Stomach (tissue), 19 donors: ENCODE measurements at places on chromosomes 1 and 21.
A peak's percentile ranks its signal among the peaks of the same experiment; 100 is the strongest.

GRCh38 chr1:13766592-13767564 lies 66.9 kb downstream of the PRDM2 start:
- no peak overlapping the region for H3K4me3 ChIP-seq
- H3K4me1 ChIP-seq: peaks cover 94% of the 10 kb centered on the region
- H3K27ac ChIP-seq: no peak overlapping the region
- peaks cover 7% of the 10 kb centered on the region for H3K36me3 ChIP-seq
- no peak for DNase-seq
- no peaks in the 10 kb centered on the region for H3K27me3 ChIP-seq

DNA sequence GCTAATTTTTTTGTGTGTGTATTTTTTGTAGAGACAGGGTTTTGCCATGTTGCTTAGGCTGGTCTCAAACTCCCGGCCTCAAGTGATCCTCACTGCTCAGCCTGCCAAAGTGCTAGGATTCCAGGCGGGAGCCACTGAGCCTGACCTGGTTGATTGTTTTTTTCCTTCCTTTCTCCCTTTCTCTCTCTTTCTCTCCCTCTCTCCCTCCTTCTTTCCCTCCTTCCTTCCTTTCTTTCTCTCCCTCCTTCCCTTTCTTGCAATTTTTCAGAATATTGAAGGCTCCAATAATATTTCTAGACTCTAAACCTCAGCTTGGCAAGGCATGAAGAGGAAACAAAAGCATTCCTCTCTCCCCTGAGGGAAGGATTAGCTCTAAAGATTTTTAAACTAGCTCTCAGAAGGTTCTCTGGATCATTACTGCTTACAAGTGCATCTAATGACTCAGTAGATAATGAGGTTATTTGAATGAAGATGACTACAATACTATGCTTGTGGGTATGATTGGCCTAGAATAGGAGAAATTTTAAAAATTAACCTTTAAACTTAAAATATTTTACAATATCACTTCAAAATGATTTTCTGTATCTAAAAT lies 68.5 kb upstream of the GADD45A start:
- H3K27me3 ChIP-seq: no peaks in the 10 kb centered on the region
- no peak for DNase-seq
- no peak overlapping the region for H3K27ac ChIP-seq
- H3K4me3 ChIP-seq: no peak overlapping the region
- H3K4me1 ChIP-seq: peaks cover 22% of the 10 kb centered on the region

GRCh38 chr1:67687198-67687545 lies 2.2 kb downstream of the GADD45A start:
- peaks cover 18% of the 10 kb centered on the region for H3K36me3 ChIP-seq
- peak overlapping the region; percentile 96 for H3K27ac ChIP-seq
- DNase-seq: no peak
- no peaks in the 10 kb centered on the region for H3K27me3 ChIP-seq
- H3K4me1 ChIP-seq: peaks cover 54% of the 10 kb centered on the region

DNA sequence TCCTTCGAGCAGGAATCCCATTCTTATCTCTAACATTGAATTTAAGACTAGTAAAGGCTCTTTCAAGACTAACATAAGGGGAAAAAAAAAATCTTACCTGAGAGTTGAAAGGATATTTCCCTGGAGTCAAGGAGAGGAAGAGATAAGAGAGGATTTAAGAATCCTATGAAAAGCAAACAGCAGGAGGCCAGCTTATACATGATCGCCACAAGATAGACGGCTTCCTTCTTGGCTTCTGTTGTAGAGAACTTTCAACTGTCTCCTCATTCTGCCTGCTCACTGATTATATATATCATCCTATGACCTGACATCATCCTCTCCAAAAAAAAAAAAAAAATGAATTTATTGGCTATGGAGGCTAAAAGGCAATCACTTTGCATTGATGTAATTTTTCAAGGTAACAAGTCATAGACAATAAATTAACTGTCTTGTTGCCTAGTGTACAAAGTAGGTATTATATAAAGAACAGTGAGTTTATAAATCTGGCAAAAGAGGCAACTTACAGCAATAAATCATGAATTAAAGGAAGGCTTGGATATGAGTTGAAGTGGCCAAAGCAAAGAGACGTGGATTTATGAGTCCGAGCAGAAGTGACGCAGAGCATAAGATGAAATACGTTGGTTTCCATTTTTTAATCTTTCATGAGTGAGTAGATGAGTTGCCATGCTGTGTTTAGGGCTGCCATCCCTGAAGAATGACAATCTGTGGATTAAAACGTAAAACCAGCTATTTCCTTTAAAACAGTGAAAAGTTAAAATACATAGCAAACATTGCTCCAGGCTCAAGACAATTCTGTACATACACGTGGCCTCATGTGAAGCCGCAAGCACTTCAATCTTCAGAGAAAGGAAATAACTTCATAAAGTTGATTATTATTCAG lies at the start of gene UTS2:
UTS2 (minus strand) TSS at position 262 of the 880 bp plus-strand sequence; CDS start at position 200, 62 bp downstream.
- no peaks in the 10 kb centered on the region for H3K4me1 ChIP-seq
- H3K27ac ChIP-seq: no peak within 1 kb of the TSS
- no peak for DNase-seq
- H3K36me3 ChIP-seq: no peaks in the 10 kb centered on the region
- no peak within 1 kb of the TSS for H3K4me3 ChIP-seq

- H3K27ac ChIP-seq: no peak overlapping the region
- no peaks in the 10 kb centered on the region for H3K4me1 ChIP-seq
- no peak for DNase-seq
- H3K27me3 ChIP-seq: no peaks in the 10 kb centered on the region
- H3K36me3 ChIP-seq: no peaks in the 10 kb centered on the region
These were observed 37.6 kb downstream of the PDE4B start for GRCh38 chr1:65830306-65830705.

DNA sequence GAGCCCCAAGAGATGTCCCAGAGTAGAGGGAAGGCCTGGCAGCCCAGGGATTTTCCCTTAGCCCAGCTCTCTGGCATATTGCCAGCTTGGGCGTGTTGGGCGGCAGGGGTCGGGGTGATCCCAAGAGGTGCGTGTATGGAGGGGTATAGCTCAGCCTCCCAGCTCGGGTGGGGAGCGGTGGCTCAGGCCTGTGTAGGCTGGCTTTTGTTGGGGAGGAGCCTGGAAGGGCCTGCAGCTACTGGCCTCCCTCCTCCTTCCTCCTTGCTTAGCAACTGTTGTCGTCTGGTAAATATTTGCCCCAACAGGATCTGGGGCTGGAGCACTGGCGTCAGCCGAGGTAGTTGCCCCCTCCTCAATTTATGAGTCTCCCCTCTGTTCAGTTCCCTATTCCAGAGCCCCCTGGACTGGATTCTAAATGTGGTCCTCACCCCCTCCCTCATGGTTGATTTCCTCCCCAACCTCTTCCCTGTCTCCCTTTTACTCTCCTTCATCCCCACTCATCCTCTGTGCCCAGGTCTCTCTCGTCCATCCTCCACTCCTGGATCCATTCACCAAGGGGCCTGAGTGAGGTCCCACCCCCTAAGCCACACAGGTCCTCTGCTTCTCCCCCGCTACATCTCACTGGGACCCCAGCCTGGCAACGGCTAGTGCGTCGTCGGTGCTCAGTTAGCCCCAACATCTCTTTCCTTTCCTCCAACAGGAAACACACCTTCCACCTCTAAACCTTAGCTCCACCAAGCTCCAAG lies 10.3 kb upstream of the LMNA start:
- peak; percentile 70 for DNase-seq
- peaks cover 54% of the 10 kb centered on the region for H3K4me1 ChIP-seq
- H3K27me3 ChIP-seq: no peaks in the 10 kb centered on the region

DNA sequence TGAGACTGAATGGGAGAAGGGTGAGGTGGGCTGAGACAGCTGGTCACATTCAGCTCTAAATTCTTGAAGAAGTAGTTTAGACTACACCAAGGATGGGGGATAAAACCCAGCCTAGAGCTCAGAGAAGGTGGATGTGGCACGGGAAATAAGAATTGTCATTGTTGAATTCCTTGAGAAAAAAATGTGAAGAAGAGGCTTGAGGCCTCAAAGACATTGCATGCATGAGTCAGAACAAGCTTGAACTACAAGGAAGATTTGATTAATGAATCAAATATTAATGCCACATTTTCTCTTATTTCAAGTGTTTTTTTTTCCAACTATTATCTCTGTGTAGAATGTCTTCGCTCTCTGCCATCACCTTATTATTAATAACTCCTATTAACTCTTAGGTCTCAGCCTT lies 58.9 kb downstream of the MAP3K7CL start:
- no peaks in the 10 kb centered on the region for H3K4me1 ChIP-seq
- H3K4me3 ChIP-seq: no peak overlapping the region
- H3K27ac ChIP-seq: no peak overlapping the region
- H3K36me3 ChIP-seq: no peaks in the 10 kb centered on the region

GRCh38 chr1:95116580-95117206 lies 462 bp upstream of the TLCD4 start:
- H3K4me3 ChIP-seq: peak overlapping the region; percentile 73
- DNase-seq: peak; percentile 90
- H3K36me3 ChIP-seq: no peaks in the 10 kb centered on the region
- peak overlapping the region; percentile 90 for H3K27ac ChIP-seq

GRCh38 chr1:232980355-232980978 lies 30.1 kb downstream of the NTPCR start:
- DNase-seq: no peak
- H3K27me3 ChIP-seq: no peaks in the 10 kb centered on the region
- H3K36me3 ChIP-seq: peaks cover 25% of the 10 kb centered on the region
- no peak overlapping the region for H3K27ac ChIP-seq
- H3K4me1 ChIP-seq: peaks cover under 1% of the 10 kb centered on the region

GRCh38 chr1:30402031-30402430 lies 321.4 kb downstream of the MATN1 start:
- no peaks in the 10 kb centered on the region for H3K36me3 ChIP-seq
- H3K4me3 ChIP-seq: no peak overlapping the region
- no peak overlapping the region for H3K27ac ChIP-seq
- H3K27me3 ChIP-seq: no peaks in the 10 kb centered on the region

DNA sequence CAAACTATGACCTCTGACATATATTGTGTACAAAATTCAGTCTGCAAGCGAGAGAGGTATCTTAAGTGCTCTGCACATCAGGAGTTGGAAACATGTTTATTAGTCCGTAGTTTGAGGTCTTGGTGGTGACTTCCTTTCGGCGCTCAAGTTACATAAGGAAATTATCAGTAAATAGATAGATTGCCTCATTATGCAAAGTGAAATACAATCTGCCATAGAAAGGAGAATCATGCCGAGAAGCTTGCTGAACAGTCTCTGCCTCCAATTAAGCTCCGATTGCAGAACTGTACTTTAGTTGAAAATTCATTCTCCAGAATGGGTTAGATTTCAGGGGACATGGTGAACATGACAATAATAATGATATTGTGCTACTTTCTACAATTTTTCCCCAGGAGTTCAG lies 271.8 kb downstream of the BRINP2 start:
- no peaks in the 10 kb centered on the region for H3K27me3 ChIP-seq
- DNase-seq: no peak
- no peaks in the 10 kb centered on the region for H3K4me1 ChIP-seq
- H3K4me3 ChIP-seq: no peak overlapping the region
- no peaks in the 10 kb centered on the region for H3K36me3 ChIP-seq

DNA sequence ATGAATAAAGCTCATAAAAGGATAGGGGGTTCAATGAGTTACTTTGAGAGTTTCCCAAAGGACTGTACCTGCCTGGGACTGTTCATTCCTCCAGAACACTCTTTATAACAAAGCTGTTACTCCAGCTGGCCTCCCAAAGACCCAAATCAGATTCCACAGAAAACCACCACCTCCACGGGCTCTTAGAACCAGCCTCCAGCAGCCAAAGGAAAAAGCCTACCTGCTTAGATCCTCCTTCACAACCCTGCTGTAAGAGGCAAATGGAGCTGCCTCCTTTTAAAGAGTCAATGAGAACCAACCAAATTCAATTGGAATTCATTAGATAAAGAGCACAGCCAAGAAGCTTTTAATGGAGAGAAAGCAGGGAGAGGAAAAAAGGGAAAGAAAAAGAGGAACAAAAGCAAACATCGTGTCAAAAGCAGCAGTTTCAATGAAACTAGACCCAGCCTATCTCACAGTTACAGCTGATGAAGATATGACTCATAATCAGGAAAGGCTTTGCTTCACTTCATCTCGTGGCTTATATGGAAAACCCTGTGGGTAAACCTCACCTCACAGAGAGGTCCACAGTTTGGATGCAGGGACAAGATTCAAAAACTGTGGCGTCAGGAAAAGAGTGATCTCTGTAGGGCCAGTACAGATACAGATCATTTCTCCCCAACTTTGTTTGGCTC lies 27.8 kb upstream of the FMO4 start:
- no peaks in the 10 kb centered on the region for H3K36me3 ChIP-seq
- no peaks in the 10 kb centered on the region for H3K27me3 ChIP-seq
- H3K4me1 ChIP-seq: no peaks in the 10 kb centered on the region
- no peak overlapping the region for H3K27ac ChIP-seq
- DNase-seq: peak; percentile 39

GRCh38 chr1:52423055-52423454 lies 18.7 kb downstream of the PRPF38A start:
- DNase-seq: no peak
- no peaks in the 10 kb centered on the region for H3K4me1 ChIP-seq
- H3K27me3 ChIP-seq: no peaks in the 10 kb centered on the region
- H3K4me3 ChIP-seq: no peak overlapping the region

GRCh38 chr1:53188099-53188498 lies 8.5 kb upstream of the CPT2 start:
- H3K4me1 ChIP-seq: peaks cover 7% of the 10 kb centered on the region
- no peaks in the 10 kb centered on the region for H3K27me3 ChIP-seq
- no peak for DNase-seq
- no peak overlapping the region for H3K4me3 ChIP-seq

DNA sequence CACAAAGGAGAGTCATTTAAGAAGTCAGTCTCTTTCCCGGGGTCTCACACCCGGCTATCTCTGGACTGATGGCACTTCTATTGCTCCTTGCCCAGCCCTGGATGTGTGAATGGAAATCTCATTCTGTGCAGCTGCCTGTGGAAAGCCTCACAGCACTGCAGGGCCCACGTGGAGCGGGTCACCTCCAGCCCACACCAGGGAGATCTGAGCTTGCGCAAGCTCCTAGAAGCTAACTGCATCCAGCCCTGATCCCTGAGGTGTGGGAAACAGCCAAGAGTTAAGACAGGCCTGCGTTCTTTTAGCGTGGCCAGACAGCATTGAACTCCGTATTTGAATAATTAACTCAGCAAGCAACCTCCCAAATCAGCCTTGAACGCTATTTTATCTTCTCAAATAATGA lies 150.5 kb downstream of the LRIG2 start:
- peaks cover 10% of the 10 kb centered on the region for H3K4me1 ChIP-seq
- no peak overlapping the region for H3K27ac ChIP-seq
- H3K27me3 ChIP-seq: no peaks in the 10 kb centered on the region
- DNase-seq: peak; percentile 70
- no peak overlapping the region for H3K4me3 ChIP-seq
- no peaks in the 10 kb centered on the region for H3K36me3 ChIP-seq

- DNase-seq: no peak
- no peaks in the 10 kb centered on the region for H3K27me3 ChIP-seq
- H3K36me3 ChIP-seq: peaks cover 7% of the 10 kb centered on the region
- H3K4me3 ChIP-seq: no peak overlapping the region
These were observed 44.9 kb downstream of the SYNJ1 start for GRCh38 chr21:32682696-32683474.
